Skin of body (tissue), 3 donors: ENCODE measurements at places on chromosomes 7 and 10.
A peak's percentile ranks its signal among the peaks of the same experiment; 100 is the strongest.

- no peak for DNase-seq
These were observed 11.5 kb downstream of the EBF3 start for GRCh38 chr10:129952378-129953118.

DNA sequence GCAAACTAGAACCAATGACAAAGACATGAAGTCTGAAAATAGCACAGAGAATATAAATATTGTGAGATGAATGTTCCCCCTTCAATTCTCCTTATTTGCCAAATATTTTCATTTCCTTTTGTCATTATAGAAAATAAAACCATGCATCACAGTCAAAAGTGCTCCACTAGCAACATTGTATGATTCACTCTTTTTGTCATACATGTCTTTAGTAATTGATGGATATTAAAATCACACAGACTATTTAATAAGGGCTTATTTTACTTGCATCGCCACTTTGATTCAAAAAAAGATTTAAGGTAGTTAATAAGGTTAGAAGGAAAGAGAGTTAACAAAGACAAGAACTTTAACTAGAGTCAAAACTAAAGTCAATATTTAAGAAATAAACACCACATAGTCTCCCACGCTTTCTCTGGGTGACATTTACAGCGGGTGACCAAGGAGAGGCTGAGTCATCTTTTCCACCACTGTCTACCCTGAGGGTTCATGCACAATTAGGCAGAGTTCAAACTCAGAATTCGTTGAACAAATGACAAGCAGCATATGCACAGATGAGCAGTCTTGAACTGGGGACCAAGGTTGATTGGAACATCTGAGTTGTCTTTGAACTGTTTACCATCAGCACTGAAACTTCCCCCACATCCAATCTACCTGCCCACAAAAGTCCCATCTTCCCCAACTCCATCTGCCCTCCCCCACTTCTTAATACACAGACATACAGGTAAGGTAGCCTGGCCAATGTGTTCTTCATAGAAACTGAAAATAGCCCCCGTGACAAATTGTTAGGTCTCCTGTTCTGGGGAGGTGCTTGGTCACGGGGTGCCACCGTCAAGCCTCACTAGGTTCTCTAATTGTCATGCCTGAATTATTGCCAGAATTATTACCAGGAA lies 42.5 kb downstream of the C7orf25 start:
- peak; percentile 36 for DNase-seq

GRCh38 chr10:19932806-19933371 lies 116.7 kb downstream of the PLXDC2 start:
- no peak for DNase-seq

GRCh38 chr7:25073451-25073850 lies 51.6 kb downstream of the CYCS start:
- no peak for DNase-seq

- DNase-seq = no peak
These were observed 449.1 kb downstream of the KCNMA1 start for GRCh38 chr10:77188521-77188920.

DNA sequence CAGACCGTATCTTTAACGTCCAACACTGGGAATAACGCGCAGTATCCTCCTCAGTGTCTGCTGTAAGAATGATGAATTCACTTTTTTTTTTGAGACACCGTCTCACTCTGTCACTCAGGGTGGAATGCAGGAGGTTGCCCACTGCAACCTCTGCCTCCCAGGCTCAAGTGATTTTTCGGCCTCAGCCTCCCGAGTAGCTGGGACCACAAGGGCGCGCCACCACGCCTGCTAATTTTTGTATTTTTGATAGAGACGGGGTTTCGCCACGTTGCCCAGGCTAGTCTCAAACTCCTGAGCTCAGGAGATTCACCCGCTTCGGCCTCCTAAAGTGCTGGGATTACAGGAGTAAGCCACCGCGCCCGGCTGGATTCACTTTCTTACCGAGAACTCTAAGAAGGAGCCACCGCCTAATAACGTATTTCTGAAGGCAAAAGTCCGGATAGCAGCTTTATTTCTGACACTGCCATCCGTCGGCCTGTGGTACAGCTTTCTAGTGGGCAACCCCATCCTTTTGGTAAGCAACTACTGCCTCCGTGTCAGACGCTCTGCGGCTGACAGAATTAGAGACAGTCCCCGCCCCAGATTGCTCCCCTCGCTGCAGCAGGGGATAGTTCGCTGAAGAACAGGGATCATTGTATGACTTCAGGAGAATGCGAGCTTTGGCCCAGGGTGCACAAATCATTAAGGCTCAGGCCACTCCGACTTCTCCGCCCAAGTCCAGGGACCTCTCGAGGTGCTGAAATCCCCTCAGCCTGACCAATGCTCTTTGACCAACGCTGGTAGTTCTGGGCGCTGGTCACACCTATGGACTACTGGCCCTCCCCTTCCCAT lies 662 bp downstream of the POLR3A start:
- DNase-seq = peak; percentile 27

DNA sequence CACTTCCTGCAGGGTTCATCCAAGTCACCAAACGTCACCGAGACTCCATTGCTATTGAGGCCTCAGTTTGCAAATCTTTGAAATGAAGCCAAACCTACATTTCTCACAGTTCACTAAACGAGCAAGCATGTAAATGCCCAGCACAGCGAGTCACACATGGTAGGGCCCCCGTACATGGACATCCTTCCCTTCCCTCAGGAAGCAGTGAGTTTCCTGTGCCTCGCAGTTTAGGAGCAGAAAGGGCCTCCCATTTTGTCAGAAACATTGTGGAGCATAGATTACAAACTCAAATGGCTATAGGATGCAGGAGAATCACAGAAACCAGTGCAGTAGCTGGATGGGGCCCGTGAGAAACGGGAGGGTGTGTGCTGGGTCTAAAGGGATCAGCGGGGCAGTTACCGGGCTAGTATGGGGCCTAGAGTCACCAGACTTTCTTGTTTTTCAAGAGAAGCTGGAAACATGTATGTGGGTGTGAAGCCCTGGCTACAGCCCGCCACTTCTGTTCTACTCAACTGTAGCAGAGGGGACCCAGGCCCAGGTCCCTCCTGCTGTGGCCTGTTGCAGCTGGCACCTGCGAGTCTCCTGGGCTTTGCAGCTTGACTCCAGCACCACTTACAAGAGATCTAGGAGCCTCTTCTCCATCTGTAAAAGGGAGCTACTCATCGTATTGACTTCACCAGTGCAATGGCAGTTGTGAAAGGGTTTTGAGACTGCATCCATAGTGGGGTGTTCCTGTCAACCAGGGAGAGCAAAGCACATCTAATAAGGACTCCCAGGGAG lies 14.2 kb upstream of the SLC18A3 start:
- DNase-seq = no peak

- no peak for DNase-seq
These were observed 6.7 kb downstream of the CALN1 start for GRCh38 chr7:72405418-72405817.

- no peak for DNase-seq
These were observed 203.7 kb downstream of the SORCS1 start for GRCh38 chr10:106960812-106961211.

GRCh38 chr7:96205665-96206064 lies 116.2 kb downstream of the SLC25A13 start:
- DNase-seq = no peak

DNA sequence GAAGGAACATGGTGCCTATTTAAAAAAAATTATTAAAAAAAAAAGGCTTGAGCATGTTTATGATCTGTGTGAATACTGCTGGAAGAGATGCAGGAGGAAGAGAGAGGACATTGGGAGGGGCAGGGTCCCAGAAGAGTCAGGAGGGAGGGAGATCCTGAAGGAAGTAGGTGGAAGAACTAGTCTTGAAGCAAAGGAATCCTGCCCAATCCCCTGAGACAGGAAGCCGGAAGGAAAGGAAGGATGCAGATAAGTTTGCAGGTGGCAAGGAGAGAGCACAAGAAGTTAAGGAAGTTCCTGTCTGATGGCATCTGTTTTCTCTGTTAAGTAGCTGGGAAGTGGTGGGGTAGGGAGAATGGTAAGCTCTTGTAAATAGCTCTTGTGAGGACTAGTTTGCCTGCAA lies 318.5 kb downstream of the DOCK4 start:
- DNase-seq = no peak
